ENCODE measurements at places on chromosomes 16 and 17.

DNA sequence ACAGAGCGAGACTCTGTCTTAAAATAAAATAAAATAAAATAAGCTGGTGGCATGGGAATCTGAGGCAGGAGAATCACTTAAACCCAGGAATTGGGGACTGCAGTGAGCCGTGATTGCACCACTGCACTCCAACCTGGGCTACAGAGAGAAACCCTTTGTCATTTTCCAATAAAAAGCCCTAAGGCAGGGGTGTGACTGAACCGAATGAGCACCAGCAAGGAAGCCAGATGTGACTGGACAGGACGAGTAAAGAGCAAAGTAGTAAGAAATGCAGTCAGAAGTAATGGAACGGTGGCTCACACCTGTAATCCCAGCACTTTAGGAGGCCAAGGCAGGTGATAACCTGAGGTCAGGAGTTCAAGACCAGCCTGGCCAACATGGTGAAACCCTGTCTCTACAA lies 3.8 kb upstream of the RPL23 start:
- DNase-seq: no peak

- peak; percentile 29 for DNase-seq
Measured at GRCh38 chr17:1515640-1516387, 598 bp downstream of the INPP5K start.

DNA sequence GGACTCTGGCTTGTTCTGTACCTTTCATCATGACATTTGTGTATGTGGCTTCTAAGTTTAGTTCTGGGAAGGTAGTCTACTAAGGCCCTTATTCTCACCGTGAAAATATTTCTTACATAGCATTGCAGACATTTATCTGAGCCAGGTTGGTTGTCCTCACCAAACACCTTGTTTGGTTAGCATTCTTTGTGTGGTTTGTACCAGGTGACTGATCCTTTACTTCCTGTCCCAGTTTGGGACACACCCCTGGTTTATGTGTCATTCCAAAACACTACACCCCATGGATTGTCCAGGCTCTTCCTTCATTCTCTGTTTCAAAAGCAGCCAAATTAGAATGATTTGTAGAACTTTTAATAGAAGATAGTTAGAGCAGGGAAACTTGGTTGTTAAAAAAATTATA lies 23.2 kb upstream of the DUSP14 start:
- no peak for DNase-seq

DNA sequence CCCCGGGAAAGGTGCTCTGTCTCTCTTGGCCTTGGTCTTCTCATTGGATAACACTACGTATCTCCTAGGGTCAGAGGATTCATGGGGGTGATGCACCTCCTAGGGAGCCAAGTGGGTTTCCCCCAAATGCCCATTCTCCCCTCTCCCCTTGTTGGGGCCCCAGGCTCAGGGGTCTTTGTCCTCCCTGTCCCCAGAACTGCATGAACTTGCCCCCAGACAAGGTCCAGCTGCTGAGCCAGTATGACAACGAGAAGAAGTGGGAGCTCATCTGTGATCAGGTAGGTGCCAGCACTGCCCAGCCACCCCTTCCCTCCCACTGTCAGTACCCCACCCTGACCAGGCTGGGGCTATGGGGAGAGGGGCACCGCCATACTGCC lies 8.7 kb downstream of the FMNL1 start:
- no peak for DNase-seq

DNA sequence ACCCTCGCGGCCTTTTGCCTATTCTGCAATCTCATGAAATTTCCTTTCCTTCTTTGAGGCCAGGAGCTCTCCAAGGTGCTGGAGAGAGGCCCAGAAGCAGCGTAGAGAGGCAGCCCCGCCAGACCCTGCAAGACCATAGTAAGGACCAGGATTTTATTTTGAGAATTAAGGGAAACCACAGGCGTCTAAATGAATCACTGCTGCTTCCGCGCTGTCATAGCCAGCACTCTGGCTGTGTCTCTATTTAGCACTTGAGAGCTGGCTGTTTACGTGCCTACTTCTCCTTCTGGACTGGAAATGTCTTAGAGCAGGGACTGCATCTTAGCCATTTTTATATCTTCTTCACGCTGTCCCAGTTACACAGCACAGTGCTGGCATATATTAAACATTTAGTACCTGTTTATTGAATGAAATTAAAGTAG lies 37.6 kb upstream of the PIRT start:
- DNase-seq: no peak

DNA sequence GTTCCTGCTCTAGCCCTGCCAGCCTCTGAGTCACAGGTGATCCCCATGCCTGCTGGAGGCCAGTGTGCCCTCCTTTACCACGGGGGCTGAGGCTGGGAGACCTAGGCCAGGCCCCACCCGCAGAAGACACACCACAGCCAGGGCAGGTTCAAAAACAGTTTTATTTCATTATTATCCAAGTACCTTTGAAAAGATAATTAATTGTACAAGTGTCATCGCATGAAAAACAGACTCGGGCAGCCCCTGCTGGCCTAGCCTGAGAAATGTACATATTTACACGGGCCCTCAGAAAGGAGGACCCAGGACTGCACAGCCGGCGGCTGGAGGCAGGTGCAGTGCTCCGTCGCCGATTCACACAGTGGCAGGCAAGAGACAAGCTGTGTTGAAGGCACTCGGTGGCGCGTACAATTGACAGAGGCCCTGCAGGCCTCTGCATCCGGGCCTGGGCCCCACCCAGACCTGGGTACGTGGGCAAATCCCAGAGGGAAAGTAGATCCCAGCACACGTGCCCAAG lies 4.4 kb downstream of the PDIA2 start:
- no peak for DNase-seq

GRCh38 chr16:426906-427249 lies 1.4 kb downstream of the RAB11FIP3 start:
- DNase-seq: no peak

DNA sequence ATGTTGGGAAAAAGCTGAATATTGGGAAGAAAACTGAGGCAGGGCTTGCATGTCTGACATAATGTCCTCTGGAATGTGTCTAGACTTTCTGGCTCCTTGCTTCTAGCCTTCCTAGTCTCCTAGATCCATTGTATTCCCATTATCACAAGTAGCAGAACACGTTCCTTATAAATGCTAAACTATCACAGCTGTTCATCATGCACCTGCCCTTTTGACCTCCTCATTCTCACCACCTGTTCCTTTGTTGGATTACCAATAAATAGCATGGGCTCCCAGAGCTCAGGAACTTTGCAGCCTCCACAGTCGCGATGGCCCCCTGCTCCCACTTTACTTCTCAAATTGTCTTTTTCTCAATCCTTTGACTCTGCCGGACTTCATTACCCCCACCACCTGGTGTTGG lies 49.7 kb downstream of the ACSM1 start:
- DNase-seq: no peak

GRCh38 chr17:1181753-1182137 lies 2.0 kb upstream of the ABR start:
- no peak for DNase-seq

GRCh38 chr17:44820631-44821212 lies 9.4 kb downstream of the GJC1 start:
- DNase-seq: no peak

- no peak for DNase-seq
Measured at GRCh38 chr17:40454613-40454995, 11.4 kb downstream of the IGFBP4 start.

- DNase-seq: no peak
Measured at GRCh38 chr17:77049440-77049839, 91.3 kb upstream of the SEC14L1 start.

DNA sequence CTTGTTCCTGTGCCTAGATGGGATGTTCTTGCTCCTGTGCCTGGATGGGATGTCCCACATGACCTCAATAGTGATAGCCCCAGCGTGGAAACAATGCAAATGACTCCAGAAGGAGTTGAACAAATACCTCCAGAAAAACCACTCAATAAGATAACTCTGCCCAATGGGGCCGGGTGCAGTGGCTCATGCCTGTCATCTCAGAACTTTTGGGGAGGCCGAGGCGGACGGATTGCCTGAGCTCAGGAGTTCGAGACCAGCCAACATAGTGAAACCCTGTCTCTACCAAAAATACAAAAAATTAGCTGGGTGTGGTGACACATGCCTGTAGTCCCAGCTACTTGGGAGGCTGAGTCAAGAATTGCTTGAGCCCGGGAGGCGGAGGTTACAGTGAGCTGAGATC lies 15.2 kb upstream of the LITAF start:
- no peak for DNase-seq

- DNase-seq: no peak
Measured at GRCh38 chr17:70604854-70605253, 435.5 kb downstream of the KCNJ2 start.

DNA sequence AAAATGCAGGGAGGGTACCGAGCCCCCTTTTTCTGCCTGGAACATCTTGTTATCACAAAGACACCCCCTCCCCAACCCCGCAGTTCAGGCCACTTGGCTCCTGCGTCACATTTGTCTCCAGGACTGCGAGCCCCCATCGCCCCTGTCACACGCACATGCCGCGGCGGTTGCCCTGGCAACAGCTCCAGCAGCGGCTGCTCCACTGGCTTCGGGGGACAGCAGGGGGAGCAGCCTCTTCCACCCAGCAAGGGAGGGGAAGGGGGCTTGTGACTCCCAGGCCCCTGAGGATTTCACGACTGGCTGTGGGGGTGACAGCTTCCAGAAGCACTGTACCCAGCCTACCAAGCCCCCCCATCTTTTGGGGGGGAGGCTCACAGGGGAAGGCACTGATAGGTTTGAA lies 2.6 kb downstream of the BAIAP3 start:
- DNase-seq: no peak

DNA sequence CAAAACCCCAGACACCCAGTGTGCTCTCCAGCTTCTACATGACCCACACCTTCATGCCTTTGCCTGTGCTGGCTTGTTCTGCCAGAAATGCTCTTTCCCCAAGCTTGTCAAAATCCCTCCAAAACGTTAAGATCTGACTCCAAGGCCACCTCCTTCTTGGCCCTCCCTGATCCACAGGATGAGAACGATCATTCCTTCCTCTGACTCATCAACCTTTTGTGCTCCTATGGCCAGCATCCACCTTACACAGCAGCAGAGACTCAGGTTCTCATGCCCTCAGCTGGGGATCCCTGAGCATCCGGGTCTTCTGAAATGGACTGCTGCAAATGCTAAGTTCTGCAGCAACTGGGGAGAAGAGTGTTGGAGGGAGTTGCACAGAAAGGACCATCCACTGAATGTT lies 2.9 kb downstream of the ZBTB4 start:
- DNase-seq: no peak

- no peak for DNase-seq
Measured at GRCh38 chr16:12245088-12245920, 268.8 kb downstream of the SNX29 start.

DNA sequence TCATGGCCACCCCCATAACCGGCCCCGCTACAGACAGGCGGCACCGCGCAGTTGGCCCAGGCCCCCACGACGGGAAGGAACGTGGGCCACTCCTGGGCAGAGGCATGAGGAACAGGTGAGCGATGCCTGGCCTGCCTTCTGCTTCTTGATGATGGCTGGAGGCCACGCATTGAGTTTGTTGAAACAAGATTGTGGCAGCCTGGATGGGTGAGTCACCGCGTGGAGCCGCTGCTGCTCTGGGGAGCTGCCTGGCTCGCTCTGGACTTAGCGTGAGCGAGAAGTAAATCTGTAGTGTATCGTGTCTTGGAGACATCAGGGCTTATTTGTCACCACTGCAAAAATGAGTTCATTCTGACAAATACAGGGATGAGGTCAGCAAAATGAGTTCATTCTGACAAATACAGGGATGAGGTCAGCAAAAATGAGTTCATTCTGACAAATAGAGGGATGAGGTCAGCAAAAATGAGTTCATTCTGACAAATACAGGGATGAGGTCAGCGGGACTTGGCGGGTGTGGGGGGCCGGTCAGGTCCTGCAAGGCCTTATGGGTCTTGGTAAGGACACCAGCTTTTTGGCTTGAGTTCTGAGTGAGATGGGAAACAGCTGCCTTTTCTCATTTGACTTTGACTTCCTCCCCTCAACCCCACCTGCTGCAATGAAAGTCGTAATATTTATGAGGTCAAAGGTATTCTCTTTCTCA lies 93.0 kb downstream of the SEC14L1 start:
- DNase-seq: no peak

GRCh38 chr16:76222087-76222486 lies 55.1 kb upstream of the CNTNAP4 start:
- DNase-seq: no peak

- DNase-seq: no peak
Measured at GRCh38 chr16:49788572-49788971, 67.3 kb downstream of the ZNF423 start.

DNA sequence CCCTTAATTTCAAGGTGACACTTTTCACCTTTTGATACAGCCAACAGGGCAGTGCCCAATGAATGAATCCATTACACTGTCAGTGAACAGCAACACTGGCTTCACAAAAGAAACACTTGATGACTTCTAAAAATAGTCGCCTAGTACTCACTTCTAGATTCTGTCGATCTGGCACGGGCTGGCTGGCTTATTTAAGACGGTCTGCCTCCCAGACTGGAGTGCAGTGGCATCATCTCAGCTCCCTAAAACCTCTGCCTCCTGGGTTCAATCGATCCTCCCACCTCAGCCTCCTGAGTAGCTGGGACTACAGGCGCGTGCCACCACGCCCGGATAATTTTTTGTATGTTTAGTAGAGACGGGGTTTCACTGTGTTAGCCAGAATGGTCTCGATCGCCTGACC lies 1.9 kb downstream of the NDUFAB1 start:
- DNase-seq: no peak

- no peak for DNase-seq
Measured at GRCh38 chr17:34474706-34475105, 104.7 kb upstream of the TMEM132E start.

GRCh38 chr17:70878879-70879278 lies 709.5 kb downstream of the KCNJ2 start:
- DNase-seq: no peak

GRCh38 chr16:68086860-68087268 lies 1.7 kb downstream of the NFATC3 start:
- DNase-seq: no peak

DNA sequence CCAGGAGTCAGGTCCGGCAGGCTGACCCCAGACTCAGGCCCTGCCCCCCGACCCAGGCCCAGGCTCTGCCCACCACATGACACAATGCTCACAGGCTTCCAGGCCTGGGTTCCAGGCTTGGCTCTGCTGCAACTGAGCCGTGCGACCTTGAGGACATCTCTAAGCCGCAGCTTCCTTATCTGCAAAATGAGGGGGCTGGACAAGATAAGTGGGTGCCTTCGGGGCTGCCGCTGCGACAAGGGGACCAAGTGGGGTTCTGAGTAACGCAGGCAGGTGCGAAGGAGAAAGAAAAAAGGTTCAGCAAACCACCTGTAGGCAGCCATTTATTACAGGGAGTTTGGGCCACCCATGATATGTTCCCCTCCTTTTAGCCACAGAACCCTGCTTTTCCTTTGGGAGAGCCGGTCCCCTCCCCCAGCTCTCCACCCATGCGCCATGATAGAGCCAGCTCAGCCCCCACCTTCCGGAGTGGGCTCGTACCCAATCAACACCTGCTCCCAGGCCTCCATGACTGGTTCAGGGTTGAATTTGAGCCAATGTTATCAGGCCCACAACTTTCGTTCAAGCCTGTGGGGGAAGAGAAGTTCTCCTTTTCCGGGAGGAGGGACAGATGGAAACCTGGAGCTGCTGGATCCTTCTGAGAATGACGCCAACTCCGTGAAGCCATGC lies 38.2 kb downstream of the RTN4RL1 start:
- DNase-seq: no peak

GRCh38 chr17:70603226-70603625 lies 433.9 kb downstream of the KCNJ2 start:
- no peak for DNase-seq

- DNase-seq: no peak
Measured at GRCh38 chr16:81316176-81316496, 1.4 kb downstream of the GAN start.

- DNase-seq: no peak
Measured at GRCh38 chr16:86531641-86532525, 21.6 kb downstream of the FOXF1 start.

- no peak for DNase-seq
Measured at GRCh38 chr17:17253406-17253805, 16.4 kb upstream of the FLCN start.

- DNase-seq: no peak
Measured at GRCh38 chr16:15052747-15053476, 3.0 kb downstream of the NTAN1 start.

Measured in activated T-helper 9 cell treated with anti-CD3 and anti-CD28 coated beads, Interleukin-2, amount 50 U/mL, for 16 hours (primary cell).